ENCODE measurements at places on chromosomes 4 and X.

DNA sequence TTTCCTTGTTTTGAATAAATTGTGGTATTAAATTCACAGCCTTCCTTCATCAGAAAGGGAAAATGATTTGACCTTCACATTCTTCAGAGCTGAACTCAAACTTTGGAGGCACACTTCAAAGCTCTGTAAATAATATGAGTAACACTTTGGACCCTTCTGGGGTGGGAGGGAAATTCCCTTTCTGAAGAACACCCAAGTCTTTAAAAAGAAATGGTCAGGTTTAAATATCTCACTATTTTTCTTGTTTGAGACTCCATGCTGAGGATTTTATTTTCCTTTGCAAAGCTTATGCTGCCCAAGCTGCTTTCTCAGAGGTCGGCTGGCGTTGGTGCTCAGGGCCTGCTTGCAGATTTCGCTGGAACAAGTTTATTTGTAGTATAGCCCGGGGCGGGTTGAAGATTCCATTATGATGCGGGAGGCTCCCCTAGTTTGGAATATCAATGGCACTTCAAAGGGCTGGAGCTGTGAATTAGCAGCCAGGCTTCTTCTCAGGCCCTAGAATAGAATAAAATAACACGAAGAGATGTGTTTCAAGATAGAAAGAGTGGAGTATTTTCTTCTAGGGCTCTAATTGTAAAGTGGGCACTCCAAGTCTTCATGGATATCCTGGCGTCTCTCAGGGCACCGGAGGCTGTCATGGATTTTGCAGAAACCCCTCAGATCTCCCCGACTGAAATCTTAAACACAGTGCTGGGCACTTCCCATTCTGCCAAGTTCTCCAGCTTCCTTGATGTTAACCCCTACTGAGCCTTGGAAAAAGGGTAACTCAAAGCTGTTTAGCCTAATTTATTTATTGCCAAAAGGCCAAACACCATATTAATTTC, 315.6 kb downstream of the GPAT3 start:
- DNase-seq = peak; percentile 75

DNA sequence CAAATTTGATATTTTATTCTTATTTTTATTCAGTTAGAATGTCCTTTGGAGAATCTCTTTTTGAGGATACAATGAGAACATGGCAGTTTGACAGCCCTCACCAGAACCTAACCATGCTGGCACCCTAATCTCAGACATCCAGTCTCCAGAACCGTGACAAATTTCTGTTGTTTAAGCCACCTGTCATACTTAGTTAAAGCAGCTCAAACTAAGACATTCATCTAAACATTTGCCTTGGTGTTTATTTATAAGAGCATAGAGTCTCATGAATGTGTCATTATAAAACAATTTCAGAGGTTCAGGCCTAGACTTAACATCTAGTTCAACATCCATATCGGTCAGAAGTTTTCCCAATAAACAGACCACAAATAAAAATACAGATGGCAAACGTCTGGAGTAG, 125.1 kb upstream of the FUNDC1 start:
- no peak for DNase-seq

DNA sequence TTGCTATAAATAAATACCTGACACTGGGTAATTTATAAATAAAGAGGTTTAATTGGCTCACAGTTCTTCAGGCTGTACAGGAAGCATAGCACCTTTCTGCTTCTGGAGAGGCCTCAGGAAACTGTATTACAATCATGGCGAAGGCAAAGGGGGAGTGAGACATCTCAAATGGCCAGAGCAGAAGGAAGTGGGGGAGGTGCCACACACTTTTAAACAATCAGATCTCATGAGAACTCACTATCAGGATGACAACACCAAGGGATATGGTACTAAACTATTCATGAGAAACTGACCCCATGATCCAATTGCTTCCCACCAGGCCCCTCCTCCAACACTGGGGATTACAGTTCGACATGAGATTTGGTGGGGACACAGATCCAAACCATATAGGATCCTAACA, 11.7 kb upstream of the TCEAL9 start:
- DNase-seq = no peak

DNA sequence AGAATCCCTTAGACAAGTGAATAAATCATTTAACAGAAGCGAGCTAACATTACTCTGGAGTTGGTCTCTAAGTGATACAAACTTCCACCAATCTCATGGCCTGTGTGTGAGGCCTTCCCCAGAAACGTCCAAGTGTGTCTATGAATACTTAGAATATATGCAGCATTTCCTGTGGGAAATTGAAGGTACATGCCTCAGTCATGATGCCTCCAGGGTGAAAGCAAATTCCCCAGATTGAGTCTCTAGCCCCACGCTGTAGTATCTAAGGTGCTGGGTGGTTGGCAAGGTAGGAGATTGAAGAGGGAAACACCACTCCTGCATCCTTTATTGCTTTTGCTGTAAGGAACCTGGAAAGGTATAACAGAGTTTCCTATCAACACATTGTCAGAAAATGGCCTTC, 113.8 kb downstream of the IL13RA2 start:
- DNase-seq = no peak

- peak; percentile 1 for DNase-seq
Observed at GRCh38 chr4:28001698-28002097, 1141.1 kb downstream of the STIM2 start.

DNA sequence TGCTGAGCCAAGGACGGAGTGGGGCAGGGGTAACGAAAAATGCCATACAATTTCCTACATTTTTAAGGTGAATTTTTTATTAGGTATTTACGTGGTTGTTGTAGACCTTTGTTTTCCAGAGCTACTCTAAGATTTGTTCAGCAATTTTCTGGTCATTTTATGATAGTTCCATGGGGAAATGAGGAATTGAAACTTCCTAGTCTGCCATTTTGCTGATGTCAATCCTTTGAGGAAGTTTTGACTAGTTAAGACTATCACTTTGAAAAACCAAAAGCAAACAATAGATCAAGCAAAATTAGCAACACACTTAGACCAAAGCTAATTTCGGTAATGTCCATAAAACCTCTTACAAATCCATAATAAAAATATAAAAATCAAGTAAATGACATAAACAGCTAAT, 7.0 kb upstream of the TLR3 start:
- DNase-seq = no peak

GRCh38 chrX:16462912-16463311, 187.0 kb upstream of the S100G start:
- no peak for DNase-seq

- DNase-seq = no peak
Observed at GRCh38 chr4:151822331-151822730, 61.5 kb upstream of the GATB start.

Data from ACHN (cell line).